ENCODE measurements at places on chromosomes 12 and 14. TPM values are rescaled to one million over a fixed set of nuclear protein-coding genes. Genes with fewer than 3 reads are reported as not detected.

ZNF10 gene
- total RNA-seq: 4.1 TPM

TMEM30B gene
- 68.2 TPM for total RNA-seq

TEX52 gene
- not detected for total RNA-seq

CCDC177 gene
- total RNA-seq: not detected

DNAH10 gene
- total RNA-seq: 0.35 TPM

SLC39A5 gene
- 163 TPM for total RNA-seq

PLEKHG7 gene
- total RNA-seq: 0.32 TPM

SMARCD1 gene
- total RNA-seq: 43.9 TPM

SLC4A8 gene
- total RNA-seq: 1.1 TPM

REP15 gene
- total RNA-seq: 33.4 TPM

MANSC4 gene
- not detected for total RNA-seq

TRPV4 gene
- total RNA-seq: 0.10 TPM

IL22 gene
- total RNA-seq: not detected

ANKLE2 gene
- 33.7 TPM for total RNA-seq

GPRC5D gene
- total RNA-seq: not detected

AQP2 gene
- total RNA-seq: not detected

ANO4 gene
- total RNA-seq: 0.32 TPM

BEGAIN gene
- 0.99 TPM for total RNA-seq

C3AR1 gene
- 1.8 TPM for total RNA-seq

GLS2 gene
- total RNA-seq: 1.7 TPM
